ENCODE measurements at places on chromosomes 7 and 10.

GRCh38 chr7:80981405-80981804 lies 62.6 kb upstream of the SEMA3C start:
- no peak for DNase-seq

DNA sequence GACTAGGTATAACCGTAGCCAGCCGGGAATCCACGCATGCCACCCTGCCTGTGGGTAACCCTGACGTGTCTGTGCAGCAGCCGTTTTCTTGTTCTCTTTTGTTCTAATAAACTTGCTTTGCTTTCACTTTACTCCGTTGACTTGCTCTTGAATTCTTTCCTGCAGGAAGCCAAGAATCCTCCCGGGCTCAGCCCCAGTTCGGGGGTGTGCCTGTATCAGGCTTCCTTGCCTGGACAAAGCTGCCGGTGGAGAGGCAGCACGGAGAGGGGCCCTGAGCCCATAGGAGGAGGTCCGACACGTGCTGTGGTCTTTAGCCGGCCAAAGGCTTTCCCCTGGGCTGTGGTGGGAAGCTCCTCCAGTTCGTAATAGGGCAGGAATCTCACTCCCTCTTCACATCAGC lies 256.5 kb upstream of the PPP2R2D start:
- DNase-seq = no peak

DNA sequence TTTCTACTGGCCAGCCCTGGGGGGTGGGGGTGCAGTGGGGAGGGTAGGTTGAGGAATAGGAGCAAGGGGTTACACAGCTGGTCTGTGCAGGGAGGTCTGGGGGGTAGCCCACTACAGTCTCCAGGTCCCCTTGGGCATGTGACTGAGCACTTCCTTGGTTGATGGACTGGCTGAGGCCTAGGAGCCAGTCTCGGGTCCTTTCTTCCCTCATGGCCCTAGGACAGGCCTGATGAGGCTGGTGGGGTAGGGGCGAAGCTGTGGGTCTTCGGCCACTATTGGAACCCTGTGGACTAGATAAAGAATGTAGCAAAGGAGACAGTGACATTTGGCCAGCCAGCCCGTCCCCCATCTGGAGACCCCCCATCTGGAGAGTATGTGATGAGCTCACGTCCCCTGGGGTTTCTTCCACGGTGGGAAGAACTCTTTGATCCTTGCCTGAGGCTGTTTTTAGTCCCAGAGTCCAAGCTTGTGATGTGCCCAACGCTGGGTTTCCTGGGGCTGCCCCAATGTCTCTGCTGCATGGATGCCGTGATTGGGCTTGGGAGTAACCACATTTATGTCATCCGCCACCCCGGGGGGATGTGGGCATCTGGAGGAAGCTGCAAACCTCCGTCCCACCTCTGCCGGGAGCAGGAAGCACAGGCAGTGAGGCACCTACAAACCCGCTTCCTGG lies 20.7 kb downstream of the FAM241B start:
- DNase-seq = no peak

GRCh38 chr10:60382946-60383681 lies 6.6 kb downstream of the ANK3 start:
- DNase-seq = no peak

GRCh38 chr10:13984647-13985155 lies 346.0 kb downstream of the FRMD4A start:
- DNase-seq = no peak

Data from NCI-H2029 treated with DMSO at 0.1 percent for 48 hours (cell line).